ENCODE measurements at places on chromosomes 1 and 21.

DNA sequence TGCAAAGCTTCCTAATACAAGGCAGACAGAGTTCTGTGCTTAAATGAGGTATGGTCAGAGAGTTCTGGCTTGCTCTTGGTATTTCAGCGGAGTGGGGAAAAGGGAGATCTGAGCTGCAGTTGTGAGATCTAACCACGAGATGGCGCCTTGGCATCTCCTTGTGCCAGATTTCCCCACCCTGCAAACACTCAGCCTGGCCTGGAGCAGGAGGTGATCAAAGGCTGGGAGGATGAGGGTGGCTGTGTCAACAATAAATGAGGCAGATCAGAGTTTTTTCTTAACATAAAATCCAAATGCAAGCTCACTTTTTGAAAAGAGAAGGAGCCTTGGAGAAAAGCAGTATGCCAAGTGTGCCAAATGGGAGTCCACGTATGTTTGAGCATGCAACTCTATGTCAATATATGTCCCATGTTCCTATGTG lies 4.1 kb upstream of the TFAP2E start:
- DNase-seq = no peak

GRCh38 chr1:74771913-74772515 lies 39.1 kb downstream of the TYW3 start:
- DNase-seq = no peak

GRCh38 chr1:162177126-162177525 lies 107.6 kb downstream of the NOS1AP start:
- DNase-seq = no peak

DNA sequence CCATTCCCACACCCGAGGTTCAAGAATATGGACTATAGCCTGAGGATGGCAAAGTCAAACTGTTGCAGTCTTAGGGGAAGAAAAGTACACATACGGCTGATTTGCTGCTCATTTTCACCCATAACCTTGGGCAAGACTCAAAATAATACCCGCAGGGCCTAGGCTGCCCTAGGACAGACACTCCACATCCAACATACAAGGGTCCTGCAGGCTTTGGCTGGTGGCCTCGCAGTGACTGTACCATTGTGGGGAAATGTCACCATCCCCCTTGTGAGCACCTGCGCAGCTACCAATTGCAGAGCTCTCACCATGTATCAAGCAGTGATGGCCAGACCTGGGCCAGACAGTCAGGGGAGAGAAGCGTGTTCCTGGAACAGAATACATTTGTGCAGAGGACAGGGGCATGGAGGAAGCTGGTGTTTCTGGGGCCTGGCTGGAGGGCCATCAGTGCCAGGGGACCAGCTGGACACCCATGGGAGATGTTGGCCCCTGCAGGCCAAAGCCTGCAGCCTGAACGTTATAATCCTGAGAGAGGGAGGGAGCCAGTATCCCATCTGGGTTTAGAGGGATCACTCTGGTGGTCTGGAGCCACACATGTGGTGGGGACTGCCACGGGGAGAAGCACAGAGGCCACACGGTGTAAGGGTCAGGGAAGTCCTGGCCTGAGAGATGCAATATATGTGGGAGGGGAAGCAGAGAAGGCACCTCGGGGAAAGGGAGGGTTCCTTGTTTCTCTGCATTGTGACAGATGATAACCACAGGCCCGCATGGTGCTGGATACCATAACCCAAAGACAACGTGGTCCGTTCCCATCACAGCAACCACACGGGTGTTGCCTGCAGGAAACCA lies 101.2 kb downstream of the GLIS1 start:
- DNase-seq = no peak

GRCh38 chr1:2150801-2151200 lies 43.8 kb downstream of the FAAP20 start:
- DNase-seq = no peak

DNA sequence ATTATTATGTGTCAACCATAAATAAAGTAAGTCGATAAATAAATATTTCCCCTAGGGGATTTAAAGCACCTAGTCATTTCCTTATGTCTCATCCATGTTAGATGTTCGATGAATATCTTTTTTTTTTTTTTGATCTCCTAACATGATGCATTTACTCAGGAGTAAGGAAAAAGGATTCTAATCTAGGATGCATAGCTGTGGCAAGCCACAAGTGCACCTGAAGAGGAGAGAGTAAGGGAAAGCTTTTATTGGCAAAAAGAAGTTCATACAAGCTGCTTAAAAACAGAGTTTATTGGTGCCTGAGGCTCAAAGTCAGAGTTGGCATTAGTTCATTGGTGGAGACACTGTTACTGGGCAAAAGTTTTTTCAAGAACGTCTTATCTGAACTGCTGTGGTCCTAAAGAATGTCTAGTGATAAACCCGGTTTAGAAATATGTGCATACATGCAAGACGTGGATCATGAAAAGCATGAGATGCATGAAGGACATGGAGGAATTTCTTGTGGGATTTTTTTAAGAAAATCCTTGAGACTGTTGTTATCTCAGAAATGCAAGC lies 51.7 kb downstream of the SWT1 start:
- DNase-seq = no peak

DNA sequence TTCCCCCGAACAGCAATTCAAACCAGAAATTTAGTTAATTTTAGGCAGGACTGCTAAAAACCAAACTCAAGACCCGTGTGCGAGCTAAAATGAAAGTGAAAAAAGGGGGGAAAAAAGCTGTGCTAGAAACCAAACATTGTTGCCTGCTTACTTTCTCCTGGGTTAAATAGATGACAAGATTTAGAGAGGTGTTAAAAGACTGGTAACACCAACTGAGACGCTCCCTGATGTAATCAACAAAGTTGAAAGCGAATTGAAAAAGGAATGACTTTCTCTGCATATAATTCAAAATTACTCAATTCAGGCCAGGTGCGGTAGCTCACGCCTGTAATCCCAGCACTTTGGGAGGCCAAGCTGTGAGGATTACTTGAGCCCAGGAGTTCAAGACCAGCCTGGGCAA lies 6.8 kb downstream of the CDCA8 start:
- DNase-seq = no peak

DNA sequence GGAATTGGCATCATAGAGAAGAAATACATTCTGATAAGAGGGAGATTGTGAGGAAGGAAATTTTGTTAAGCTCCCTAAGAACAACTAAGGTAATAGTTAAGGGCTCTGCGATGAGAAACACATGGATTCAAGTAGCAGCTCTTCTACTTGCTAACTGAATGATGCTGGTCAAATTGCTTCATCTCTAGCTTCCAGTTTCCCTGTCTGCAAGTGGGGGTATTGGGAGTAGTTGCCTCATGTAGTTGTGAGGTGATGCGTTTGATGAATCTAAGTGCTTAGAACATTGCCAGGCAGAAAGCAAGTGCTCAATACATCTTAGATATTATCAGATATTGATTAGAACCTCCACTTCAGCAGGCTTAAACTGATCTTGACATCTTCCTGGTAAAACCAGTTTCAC lies 84.8 kb downstream of the CD58 start:
- no peak for DNase-seq

DNA sequence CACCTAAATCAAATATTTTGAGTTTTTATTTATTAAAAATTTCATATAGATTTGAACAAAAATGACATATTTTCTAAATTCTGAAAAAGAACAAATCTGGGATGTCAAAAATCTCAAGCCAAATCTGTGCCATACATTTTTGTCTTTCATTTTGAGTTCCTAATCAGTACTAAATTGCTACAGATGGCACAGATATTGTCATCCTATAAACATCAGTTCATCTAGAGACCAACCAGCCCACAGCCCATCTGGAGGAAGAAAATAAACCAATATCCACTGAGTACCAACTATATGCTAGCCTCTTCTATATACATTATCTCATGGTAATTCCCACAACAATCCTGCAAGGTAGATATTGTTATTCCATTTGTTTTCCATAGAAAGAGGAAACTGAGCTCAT lies 156.8 kb upstream of the ATP1B1 start:
- DNase-seq = no peak

- no peak for DNase-seq
Observed at GRCh38 chr1:21668951-21669257, 253 bp downstream of the RAP1GAP start.

GRCh38 chr1:21743476-21743875 lies 39.5 kb downstream of the USP48 start:
- no peak for DNase-seq

DNA sequence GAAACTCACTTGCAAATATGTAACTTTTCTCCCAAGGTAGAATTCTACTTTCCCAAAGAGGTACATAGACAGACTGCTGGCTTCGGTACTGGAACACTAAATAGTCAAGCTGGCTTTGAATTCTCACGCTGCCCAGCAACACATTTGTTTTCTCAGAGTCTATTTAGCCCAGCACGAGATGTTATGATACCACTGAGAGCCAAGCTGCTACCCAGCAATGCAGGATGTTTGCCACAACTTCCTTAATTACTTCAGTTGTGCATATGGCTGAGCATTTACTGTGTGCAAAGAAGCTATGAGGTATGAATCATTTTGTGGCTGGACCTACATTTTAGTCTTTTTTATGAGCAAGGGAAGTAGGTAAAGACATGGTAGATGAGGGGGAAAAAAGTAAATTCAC lies 793.2 kb downstream of the PLA2G4A start:
- DNase-seq = no peak
